T follicular helper cell (primary cell): ENCODE measurements at places on chromosomes 3 and 15.
A peak's percentile ranks its signal among the peaks of the same experiment; 100 is the strongest.

DNA sequence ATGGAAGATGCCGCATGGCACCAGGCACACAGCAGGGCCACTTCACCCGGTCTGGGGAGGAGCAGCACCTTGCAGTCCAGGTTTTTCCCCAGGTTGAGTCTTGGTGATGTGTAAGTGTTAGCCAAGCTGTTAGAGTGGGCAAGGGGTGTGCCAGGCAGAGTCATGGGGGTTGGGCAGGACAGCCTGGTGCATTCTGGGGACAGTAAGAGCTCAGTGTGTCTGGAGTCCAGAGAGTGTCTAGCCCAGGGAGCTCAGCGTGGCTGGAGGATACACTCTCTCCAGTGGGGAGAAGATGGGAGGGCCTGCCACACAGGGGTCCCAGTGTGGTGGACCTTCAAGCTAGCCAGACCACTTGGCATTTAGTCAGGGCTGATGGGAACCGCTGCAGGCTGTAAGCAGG is 87.4 kb downstream of the AAGAB start:
- DNase-seq = no peak

GRCh38 chr3:4588466-4588865 is 95.3 kb downstream of the ITPR1 start:
- DNase-seq = no peak

DNA sequence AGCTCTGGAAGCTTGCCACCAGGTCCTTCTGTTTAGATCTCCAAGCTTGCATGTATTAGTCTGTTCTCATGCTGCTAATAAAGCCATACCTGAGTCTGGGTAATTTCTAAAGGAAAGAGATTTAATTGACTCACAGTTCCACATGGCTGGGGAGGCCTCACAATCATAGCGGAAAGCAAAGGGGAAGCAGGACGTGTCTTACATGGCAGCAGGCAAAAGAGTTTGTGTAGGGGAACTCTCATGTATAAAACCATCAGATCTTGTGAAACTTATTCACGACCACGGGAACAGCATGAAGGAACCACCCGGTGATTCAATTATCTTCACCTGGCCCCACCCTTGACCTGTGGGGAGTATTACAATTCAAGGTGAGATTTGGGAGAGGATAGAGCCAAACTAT is 147.0 kb upstream of the PROK2 start:
- DNase-seq = no peak

DNA sequence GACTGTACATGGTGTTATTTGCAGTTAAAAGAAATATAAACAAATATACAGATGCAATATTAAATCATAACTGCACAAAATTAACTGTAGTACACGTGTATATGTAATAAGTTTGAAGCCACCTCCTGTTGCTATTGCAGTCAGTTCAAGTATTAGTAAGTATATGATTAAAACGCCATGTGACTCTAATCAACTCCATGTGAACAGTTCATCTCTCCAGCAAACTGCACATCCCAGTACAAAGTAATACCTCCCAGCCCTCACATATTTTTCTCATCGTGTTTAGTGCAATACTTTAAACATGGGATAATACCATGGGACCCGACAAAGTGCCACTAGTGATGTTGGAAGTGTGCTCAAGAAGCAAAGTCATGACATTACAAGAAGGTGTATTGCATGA is 34.6 kb downstream of the PDCD10 start:
- DNase-seq = no peak

- peak; percentile 4 for DNase-seq
Measured at GRCh38 chr3:129829640-129830039, 63.9 kb downstream of the TMCC1 start.

DNA sequence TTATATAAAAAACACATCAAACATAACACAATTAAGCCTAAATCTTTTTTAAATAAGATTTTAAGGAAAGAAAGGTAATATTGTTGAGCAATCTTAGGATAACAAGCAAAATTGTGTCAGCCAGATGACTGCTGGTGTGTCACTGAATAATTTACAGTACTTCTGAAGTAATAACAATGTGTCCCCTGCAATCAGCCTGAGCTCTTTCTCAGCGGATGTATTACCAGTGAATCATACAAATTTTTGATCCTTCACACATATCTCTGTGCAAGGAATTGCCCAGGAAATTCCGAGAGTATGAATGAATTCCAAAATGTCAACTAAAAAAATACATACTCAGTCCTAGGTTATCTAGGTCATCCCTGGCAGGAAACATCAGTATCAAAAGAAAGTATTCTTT is 76.6 kb upstream of the PTX3 start:
- no peak for DNase-seq

GRCh38 chr3:144989807-144990206 is 1018.2 kb downstream of the DIPK2A start:
- no peak for DNase-seq

- no peak for DNase-seq
Measured at GRCh38 chr3:32506466-32506865, 3.8 kb upstream of the CMTM6 start.

GRCh38 chr3:16179771-16180736 is 5.6 kb downstream of the GALNT15 start:
- no peak for DNase-seq

DNA sequence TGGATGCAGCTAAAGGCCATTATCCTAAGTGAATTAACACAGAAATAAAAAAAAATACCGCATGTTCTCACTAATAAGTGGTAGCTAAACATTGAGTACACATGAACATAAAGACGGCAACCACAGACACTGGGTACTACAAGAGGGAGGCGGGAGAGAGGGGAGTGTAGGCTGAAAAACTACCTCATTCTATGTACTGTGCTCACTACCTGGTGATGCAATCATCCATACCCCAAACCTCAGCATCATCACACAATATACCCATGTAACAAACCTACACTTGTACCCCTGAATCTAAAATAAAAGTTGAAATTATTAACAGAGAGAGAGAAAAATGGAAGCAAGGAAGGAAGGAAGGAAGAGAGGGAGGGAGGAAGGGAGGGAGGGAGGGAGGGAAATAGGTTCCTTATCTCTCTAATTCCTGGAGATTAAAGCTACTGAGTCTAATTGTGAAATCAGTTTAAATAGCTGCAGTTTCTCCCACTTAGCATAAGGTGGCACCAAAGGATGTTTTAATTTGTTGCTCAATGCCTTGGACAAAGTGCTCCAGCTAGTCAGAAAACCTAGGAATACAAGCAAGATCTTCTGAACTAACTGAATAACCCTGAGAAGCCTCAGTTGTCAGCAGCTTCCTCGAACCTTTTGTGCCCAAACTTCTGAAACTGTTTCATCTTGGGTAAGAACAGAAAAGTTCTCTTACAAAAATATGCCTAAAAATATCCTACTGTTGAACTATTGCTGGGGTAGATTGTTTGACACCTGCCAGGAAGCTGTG is 79.4 kb upstream of the ATP11B start:
- no peak for DNase-seq

DNA sequence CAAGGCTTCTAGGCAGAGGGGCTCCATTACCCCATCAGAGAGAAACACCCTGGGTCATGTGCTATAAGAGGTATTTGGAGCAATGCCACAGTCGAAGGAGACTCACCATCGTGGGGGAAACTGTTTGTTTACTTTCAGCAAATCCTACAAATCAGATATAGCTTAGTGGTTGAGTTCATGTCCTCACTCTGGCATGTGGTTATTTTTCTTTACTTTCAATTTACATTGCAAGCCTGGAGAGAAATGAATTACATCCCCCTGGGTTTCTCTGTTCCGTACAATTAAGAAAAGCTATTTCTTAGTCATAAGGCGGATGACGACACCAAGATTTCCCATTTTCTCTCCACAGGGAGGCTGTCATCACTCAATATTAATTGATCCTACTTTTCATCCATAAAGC is 36.9 kb downstream of the RFTN1 start:
- DNase-seq = no peak

- DNase-seq = no peak
Measured at GRCh38 chr15:96345560-96346399, 15.3 kb downstream of the NR2F2 start.

- no peak for DNase-seq
Measured at GRCh38 chr3:127184870-127185216, 8.1 kb upstream of the PRR23E start.

- no peak for DNase-seq
Measured at GRCh38 chr15:58771621-58772250, 634 bp downstream of the MINDY2 start.

DNA sequence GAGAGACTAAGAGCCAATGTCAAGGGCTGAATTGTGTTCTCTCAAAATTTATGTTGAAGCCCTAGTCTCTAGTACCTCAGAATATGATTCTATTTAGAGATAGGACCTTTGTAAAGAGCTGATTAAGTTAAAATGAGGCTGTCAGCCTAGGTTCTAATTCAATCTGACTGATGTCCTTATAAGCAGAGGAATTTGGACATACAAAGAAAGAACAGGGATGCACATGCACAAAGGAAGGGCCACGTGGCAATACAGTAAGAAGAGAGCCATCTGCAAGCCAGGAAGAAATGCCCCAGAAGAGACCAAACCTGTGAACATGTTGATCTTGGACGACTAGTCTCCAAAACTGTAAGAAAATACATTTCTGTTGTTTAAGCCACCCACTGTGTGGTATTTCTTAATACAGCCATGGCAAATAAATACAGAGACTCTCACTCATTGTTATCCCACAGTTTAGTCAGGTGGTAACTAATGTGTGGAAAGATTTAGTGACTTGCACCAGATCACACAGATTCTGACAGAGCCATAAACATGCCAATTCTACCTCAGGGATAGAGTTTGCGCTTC is 652.2 kb downstream of the NAALADL2 start:
- DNase-seq = no peak

DNA sequence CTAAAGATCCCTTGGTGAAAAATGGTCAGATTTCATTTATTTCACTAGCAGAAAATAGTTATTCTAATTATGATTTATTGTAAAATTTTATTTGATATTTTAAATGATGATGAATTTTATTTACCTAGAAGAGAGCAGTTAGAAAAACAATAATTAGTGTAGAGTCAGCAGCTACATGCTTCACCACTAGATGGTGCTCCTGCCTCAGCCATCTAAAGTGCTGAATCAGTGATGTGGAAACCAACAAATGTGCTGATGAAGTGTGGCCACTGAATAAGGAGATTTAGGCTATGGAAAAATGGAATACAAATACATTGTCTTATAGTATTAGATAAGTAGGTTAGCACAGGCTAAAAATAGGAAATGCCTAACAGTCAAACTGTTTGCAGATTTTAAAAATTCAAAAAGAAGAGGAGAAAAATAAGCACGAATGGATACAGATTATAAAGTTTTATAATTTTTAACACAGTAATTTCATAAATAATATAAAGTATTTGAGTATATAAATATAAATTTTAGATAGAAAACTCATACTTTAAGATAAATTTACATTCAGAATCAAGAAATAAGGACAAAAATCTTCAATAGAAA is 109.8 kb downstream of the PPP2R3A start:
- DNase-seq = peak; percentile 63

- DNase-seq = no peak
Measured at GRCh38 chr3:120407508-120408287, 43.1 kb downstream of the FSTL1 start.

DNA sequence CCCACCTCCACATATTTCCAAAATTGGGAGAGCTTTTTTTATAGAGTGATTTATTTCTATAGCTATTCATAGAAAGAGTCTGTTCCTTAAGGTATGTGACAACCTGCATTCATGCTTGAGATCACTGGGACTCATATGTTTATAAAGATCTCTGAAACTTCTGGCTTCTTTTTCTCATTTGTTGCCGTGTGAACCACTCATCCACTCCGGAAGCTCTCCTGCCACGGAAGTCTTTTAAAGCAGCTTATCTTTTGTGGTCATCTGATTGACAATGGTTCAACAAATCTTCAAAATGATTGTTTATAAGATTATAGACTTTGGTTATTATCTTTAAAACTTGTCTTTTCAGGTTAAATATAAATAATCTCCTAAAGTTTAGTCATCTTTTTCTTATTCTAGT is 260.5 kb downstream of the C3orf38 start:
- DNase-seq = no peak

- DNase-seq = no peak
Measured at GRCh38 chr3:152398495-152398894, 129.8 kb downstream of the MBNL1 start.

DNA sequence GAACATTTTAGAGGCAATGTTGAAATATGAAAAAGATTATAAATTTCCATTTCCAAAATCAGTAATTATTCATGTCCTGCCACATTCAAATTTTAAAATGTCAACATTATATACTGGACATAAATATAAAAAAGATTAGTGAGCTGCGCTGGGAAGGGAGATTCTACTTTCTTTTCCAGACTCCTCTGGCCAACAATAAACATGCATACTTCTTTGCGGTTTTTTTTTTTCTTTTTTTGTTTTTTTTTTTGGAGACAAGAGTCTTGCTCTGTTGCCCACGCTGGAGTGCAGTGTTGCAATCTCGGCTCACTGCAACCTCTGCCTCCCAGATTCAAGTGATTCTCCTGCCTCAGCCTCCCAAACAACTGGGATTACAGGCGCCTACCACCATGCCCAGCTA is 105.5 kb downstream of the ADAM10 start:
- no peak for DNase-seq

- no peak for DNase-seq
Measured at GRCh38 chr3:35677797-35678196, 38.5 kb downstream of the ARPP21 start.

GRCh38 chr3:102400142-102400541 is 34.7 kb upstream of the ZPLD1 start:
- no peak for DNase-seq

GRCh38 chr3:171672538-171672937 is 137.7 kb downstream of the PLD1 start:
- no peak for DNase-seq

- no peak for DNase-seq
Measured at GRCh38 chr15:28107904-28108275, 8.8 kb upstream of the OCA2 start.

GRCh38 chr3:27646896-27647295 is 75.2 kb downstream of the EOMES start:
- DNase-seq = no peak

- DNase-seq = no peak
Measured at GRCh38 chr3:152728231-152728980, 106.5 kb upstream of the P2RY1 start.

DNA sequence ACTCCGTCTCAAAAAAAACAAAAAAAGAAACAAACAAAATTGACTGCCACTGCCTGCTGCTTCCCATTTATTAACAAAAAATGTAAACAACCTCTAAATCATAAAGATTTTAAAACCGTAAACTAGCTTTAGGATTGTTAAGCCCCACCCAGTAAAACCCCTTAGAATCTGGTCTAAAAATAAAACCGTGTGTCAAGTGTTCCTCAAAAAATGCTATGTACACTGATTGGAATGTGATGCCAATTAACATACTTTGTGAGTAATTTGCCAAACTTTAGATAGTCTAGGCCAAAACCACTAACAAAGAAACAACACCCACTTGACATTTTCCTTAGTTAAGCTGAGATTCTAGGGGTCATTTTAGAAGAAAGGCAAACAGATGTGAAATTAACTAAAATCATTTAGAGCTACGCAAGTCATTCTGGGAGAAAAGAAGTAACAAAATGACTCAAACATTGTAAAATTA is 5.3 kb downstream of the RAF1 start:
- DNase-seq = no peak

DNA sequence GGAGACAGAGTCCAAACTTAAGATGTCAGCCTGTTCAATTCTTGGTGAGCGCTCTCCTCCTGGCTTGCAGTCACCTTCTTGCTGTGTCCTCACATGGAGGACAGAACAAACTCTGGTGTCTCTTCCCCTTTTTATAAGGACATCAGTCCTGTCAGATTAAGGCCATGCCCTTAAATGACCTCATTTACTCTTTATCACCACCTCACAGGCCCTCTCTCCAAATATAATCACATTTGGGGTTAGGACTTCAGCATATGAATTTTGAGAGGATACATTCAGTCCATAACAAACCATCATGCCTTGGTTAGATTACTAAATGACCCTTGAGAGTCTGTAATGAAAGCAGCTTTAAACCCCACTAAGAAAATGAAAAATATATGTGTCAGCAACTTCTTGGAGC is 175.2 kb downstream of the TAFA4 start:
- no peak for DNase-seq
